Pancreas (tissue), 10 donors: ENCODE measurements at places on chromosomes 3 and 15. TPM values are rescaled to one million over a fixed set of nuclear protein-coding genes. Genes with fewer than 3 reads are reported as not detected.

DNA sequence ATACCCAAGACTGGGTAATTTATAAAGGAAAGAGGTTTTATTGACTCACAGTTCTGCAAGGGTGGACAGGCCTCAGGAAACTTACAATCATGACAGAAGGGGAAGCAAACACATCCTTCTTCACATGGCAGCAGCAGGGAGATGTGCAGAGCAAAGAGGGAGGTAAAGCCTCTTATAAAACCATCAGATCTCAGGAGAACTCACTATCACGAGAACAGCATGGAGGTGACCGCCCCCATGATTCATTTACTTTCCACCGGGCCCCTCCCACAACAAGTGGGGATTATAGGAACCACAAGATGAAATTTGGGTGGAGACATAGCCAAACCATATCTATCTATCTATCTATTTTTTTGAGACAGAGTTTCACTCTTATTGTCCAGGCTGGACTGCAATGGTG is 5.4 kb downstream of the GDPGP1 start:
- peaks cover 4% of the 10 kb centered on the region for H3K36me3 ChIP-seq
- no peak for DNase-seq

DNA sequence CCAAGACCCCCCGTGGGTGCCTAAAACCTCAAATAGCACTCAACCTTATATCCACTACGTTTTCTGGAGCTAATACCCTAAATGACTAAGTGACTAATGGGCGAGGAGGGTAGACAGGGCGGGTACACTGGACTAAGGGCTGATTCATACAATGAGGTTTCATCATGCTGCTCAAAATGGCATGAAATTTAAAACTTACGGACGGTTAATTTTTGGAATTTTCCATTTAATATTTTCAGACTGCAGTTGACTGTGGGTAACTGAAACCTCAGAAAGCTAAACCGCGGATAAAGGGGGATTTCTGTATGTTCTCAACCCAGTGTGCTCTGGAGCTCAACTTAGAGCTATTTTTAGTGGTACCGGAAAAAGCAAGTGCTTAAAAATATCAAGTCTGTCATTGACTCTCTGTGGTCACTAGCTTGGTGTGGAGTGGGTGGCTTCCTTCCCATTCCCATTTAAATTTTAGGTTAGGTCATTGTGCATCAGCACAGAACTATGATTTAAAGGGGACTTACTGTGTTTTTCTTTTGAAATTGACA is 72.9 kb downstream of the LRRC28 start:
- no peaks in the 10 kb centered on the region for H3K27me3 ChIP-seq
- no peaks in the 10 kb centered on the region for H3K4me1 ChIP-seq
- no peak overlapping the region for H3K4me3 ChIP-seq
- no peak for DNase-seq
- H3K27ac ChIP-seq: no peak overlapping the region

Gene SLC27A2
- total RNA-seq: 6.1 TPM

DNA sequence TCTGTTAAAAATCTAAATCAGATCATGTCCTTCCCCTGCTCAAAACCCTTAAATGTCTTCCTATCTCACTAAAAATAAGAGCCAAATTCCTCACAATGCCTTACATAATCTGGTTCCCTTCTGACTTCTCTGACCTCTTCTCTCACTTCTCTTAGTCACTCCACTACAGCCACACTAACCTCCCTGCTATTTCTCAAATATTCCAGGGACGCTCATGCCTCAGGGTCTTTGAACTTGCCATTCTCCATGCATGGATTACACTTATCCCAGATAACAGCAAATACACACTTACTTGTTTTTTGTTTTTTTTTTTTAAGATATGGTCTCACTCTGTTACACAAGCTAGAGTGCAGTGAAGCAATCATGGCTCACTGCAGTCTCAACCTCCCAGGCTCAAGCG is 8.5 kb downstream of the TP53BP1 start:
- H3K27ac ChIP-seq: no peak overlapping the region
- no peak overlapping the region for H3K4me3 ChIP-seq
- peaks cover 13% of the 10 kb centered on the region for H3K36me3 ChIP-seq
- no peaks in the 10 kb centered on the region for H3K4me1 ChIP-seq
- DNase-seq: no peak
